BE2C (cell line): ENCODE measurements at places on chromosomes 1 and 21.

- DNase-seq, result no peak
These were observed 6.9 kb upstream of the PIGR start for GRCh38 chr1:206953126-206953525.

GRCh38 chr1:5643360-5644107, 348.7 kb downstream of the NPHP4 start:
- DNase-seq, result no peak

- no peak for DNase-seq
These were observed 2.8 kb downstream of the CD58 start for GRCh38 chr1:116567790-116568661.

DNA sequence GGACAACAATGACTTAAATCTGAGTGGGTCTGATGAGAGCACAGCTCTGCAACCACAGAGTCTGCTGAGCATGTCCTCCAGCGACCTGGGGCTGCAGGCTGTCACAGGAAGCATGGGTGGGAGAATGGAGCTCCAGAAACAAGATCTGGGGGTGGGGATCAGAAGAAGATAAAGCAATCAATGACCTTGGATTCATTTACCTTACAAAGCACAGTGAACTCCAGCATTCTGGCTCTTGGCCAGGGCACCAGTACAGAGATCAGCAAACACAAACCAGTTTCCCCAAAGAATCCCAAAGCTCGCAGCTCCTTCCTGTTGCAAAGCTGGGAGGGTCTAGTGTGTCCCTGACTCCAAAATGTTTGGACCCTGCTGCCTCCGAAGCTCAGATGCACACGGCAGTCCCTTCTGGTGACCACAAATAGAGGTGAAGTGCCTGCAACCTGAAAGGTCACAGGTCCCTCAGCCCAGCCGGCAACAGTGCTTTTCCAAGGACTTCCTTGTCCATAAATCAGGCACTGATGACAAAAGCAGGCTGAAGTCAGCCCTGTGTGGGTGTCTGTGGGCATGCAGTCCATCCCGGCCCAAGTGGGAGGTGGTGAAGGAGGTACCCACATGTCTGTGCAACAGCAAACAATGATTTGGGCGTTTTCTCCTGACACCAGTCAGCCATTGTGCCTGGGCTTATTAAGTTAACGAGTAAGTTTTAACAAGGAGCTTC, 76.1 kb downstream of the SH3BGR start:
- DNase-seq, result no peak

DNA sequence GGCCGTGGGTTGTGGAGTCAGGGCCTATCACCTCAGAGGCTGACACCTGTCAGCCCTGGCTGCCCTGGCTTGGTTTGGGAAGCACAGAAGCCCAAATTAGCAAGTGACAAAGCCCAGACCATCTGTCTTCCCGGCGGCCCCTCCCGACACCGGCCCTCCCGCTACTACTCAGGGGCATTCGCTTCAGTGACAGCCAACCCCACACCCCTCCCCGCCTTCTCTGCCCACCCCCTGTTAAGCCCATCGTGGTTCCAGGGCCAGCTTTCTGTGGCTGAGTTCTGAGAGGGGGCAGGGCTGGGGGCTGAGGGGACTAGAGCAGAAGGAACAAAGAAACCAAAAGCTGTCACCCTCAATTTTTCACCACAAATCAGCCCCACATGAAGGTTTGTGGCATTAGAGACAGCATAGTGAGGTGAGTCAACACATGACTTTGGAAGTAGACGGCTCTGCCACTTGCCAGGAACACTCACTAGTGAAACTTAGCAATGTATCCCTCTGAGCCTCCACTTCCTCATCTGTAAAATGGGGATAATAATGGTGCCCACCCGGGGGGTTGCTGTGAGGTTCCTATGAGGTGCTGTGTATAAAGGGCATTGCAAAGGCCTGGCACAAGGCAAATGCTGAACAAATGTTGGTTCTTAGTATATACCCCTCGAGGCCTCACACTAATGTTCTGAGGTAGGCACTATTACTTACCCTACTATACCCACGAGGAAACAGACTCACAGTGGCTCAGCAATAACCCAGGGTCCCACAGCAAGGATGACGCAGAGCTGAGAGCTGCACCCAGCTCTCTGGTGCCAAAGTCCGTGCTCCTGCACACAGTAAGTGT, 5.2 kb upstream of the TNNI1 start:
- DNase-seq, result no peak
